ENCODE measurements at places on chromosomes 1 and 21.

DNA sequence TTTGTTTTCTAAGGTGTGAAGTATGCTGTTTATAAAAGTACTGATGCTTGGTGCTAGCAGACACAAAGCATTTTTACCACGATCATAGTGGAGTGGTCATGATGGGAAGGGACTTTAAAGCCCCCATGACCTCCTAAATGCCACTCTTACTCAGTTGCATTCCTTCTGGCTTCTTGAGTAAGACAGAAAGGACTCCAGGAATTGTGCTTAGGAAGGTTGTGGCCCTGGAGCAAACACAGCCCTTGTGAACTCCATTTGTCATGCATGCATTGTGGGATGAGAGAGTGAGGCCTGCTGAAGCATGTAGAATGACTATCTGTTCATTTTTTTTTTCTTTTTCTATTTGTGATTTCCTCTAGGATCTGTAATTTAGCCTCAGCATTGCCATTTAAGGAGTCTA, 34.2 kb downstream of the AK5 start:
- DNase-seq = no peak

- DNase-seq = no peak
Measured at GRCh38 chr1:248361121-248361715, at the start of gene OR2T4. Gene OR2T4, plus strand, starts transcription at chr1:248361665. Its CDS starts 0 bp downstream, at chr1:248361665.

DNA sequence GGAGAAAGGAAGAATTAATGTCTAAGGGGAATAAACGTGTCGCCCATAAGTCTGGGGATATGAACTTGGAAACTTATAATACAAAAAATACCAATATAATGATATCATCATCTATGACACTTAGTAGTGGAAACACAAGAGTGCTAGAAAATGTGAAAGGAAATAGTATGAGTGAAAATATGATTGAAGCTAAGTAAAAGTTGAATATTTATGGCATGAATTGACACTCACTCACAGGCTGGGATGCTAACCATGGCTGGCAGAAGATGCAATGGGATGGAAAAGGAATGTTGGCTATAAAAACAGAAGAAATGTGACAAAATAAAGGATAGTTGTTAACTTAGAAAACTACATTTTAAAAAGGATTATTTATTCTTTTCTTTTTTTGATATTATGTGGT, 120.1 kb downstream of the XPR1 start:
- no peak for DNase-seq

GRCh38 chr1:53025034-53025768, 36.8 kb upstream of the PODN start:
- DNase-seq = no peak

DNA sequence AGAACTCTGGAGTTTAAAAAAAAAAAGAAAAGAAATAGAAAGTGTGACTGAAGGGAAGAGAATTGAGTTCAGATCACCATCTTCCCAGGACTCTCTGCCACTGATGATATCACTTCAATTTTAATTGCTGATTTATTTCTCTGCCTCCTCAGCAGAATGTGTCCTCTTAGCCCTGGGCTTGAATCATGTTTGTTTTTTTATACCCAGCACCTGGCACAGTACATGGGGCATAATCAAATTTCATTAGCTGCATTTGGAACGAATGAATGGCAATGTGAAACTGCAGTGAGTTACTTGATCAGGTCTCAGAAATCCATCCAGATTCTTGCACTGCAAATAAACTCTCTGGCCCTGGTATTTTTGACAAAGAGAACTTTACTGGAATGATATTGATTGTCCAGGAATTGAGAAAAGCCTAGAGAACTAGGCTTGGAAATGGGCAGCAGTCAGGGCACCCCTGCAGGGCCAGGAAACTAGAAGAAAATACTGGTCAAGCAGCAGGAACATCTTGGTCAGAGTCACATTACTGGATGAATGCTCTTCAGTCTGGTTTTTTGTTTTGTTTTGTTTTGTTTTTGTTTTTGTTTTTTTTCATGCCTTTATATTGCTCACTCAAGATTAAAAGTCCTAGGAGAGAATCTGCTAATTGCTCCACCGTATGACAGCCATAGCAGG, 103.8 kb upstream of the FAM78B start:
- DNase-seq = no peak

DNA sequence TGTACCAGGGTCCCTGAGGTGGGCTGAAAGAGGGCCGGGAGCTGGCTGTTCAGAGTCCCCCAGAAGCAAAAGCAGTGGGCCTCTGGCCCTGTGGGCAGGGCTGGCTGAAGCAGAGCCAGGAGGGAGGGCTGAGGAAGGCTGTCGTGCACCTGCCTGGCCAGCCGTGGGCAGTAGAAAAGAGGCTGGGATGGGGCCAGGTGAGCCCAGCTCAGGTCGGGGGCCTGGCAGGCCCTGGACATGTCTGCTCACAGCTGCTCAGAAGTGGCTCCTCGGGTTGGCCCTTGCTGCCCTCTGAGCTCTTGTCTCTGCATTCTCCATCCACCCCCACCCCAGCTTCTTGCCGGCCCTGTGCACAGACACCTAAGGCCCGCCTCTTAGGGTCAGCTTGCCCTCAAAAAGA, 60.0 kb downstream of the TCP10L start:
- DNase-seq = no peak

Data from stimulated activated CD4-positive, alpha-beta T cell treated with anti-CD3 and anti-CD28 coated beads, Interleukin-12 subunit alpha, Interleukin-12 subunit beta, amount 100 ng/mL, for 48 hours (primary cell).